ENCODE measurements at places on chromosomes 2 and 18.

DNA sequence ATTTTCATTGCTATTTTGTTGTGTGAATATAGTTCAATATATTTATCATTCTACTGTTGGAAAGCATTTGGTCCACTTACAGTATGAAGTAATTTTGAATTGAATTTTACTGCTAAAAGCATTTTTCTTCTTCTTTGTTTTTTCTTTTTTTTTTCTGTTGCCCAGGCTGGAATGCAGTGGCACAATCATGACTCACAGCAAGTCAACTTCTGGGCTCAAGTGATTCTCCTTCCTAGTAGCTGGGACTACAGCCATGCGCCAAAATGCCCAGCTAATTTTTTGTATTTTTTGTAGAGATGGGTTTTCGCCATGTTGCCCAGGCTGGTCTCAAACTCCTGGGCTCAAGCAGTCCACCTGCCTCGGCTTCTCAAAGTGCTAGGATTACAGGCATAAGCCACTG, 2.4 kb upstream of the ETAA1 start:
- peak; percentile 42 for DNase-seq

DNA sequence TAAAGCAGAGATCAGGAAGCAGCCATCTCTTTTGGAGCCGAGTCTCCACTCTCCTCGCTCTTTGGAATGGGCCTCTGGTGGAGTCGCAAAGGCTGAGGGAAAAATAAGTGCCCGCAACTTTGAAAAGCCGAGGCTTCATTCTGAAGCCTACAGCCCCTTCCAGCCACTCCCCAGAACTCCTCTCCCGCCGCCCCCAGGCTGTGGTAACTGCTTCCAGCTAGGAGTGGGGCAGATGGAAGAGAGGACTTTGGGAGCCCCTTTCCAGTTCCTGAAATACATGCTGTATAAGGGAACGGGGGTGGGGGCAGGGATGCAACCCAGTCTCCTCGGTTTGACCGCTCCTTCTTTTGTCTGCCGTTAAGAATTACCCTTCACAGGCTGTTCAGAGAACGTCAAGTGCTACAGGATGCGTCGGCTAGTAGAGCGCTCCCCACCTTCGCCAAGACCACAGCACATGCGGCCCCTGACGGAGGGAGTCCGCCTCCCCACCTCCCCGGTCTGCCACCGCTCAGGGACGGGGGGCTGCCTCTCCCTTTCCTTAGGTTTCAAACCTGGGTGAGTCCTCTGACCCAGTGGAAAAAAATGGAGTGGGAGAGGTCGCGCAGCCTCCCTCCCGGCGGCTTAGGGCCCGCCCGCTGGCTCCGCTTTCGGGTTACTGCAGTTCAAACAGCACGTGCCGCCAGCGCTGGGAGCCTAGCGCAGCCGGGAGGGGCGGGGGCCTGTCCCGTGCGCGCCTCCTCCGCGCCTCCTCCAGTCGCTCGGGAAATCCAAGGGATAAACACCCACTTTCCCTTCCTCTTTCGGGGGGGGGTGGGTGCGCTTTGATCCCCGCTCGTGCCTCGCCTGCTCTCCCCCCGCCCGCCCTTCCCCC, 4.9 kb downstream of the CYP26B1 start:
- DNase-seq: no peak

DNA sequence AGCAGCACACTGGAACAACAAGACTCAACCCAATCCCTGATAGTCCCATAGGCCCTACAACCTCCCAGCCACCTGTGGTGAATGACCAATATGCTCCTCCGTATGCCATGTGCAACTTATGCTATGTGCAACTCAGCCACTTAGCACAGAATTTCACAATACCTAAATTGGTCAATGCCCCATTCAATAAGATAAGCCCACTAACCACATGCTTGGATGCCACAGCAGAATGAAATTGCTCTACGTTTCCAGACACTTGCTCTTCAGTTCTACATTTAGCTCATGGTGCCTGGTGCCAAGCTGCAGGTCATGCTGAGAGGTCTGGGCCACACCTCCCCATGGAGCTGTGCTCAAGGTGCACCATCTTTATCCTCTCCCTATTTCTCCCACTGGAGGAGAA, 159.8 kb downstream of the EN1 start:
- no peak for DNase-seq

DNA sequence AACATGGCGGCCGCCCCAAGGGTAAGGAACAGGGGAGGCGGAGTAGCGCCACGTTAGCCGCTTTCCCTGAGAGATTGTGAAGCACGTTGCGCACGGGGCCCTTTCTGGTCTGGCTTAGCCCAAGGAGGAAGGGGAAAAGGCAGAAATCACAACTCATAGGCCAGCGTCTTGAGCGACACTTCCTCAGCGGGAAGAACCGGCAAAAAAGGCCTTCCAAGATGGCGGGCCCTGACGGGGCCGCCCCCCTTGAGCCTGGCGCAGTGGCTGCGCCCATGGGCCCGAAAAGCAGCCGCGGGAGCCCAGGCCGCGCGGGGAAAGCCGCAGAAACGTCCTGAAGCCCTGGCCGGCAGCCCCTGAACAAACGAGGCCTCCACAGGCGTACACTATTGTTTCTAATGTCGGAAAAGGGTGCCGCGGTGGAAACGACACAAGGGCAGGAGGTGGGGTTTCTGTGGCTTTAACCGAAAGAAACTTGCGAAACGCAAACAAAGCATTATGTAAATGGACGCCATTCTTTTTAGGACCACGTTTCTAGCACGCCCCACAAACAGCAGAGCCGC, 919 bp upstream of the PCBP1 start:
- DNase-seq: peak; percentile 67

- no peak for DNase-seq
Measured at GRCh38 chr2:72010647-72011369, 136.9 kb downstream of the CYP26B1 start.

DNA sequence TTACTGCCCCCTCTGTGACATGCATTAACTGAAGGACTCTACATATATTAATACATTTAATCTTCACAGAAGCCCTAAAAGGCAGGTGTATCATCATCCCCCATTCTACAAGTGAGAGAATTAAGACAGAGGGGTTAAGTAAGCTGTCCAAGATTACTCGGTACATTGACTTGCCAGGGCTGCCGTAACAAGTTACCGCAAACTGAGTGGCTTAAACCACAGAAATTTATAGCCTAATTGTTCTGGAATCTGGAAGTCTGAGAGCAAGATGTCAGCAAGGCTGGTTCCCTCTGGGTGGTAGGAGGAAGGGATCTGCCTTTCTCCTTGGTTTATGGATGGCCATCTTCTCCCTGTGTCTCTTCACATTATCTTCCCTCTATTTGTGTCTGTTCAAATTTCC, 605.5 kb downstream of the EPHA4 start:
- peak; percentile 24 for DNase-seq

DNA sequence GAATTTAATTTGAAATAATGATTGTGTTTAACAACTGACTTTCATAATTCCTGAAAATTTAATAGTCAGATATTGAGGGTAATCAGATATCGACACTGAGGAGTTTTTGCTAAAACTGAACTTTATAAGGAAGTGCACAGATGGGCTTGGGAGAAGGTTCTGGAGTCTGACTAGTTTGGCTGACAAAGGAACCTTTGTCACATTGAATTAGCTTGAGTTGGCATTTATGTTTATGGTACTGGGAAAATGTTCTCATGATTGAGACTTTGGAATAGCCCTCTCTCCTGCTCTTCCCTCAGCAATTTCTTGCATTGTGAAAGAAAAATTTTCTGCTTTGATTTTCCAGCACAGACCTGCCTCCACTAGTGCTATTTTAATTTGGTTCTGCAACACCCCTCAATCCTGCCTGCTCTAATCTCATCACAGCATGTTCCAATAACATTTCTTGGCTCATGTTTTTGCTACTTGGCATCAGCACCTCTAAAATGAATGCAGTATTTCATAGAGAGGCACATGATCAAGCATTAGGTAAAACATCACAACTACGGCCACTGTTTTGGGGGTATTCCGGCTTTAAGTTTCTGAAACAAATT, 133.9 kb upstream of the FSHR start:
- no peak for DNase-seq

DNA sequence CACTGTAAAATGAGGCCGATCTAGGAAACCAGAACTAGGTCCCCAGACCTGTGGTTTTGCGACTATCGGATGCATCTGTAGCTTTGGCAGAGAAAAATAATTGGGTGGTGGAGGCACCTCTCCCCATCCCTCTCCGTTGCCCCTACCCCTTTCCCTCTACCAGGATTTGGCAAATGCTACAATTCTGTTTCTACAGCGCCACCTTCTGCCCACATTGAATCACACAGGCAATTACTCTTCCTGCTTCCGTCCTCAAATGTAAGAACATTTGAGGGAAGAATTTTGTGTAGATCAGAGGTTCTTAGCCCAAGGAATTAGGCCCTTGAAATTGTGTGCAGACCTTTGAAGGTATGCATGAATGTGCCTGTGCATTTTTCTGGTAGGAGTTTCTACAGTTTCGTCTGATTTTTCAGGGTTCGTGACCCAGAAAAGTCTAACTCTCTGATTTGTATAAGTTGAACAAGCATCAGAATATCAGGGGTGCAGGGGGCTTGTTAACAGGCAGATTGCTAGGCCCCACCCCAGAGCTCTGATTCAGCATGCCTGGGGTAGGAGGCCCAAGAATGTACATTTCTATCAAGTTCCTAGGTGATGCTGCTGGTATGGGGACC, 11.2 kb downstream of the ATP6V1B1 start:
- peak; percentile 79 for DNase-seq

DNA sequence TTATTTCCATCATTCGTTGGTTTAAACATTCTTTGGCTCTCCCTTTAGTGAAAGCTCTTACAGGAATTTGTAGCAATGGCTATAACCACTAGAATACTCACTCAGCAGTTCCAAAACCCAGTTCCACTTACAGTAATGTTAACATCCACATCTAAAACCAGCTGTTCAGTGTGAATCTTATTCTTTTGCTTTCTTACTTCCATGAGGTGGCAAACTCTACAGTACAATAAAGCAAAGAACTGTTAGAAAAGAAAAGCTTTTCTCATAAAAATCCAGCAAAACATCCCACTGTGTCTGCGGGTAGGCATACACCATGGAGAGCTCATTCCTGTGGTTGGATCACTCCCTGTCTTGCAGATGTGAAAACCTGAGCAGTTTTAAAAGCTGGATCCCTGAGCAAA, 147.1 kb downstream of the ARHGAP28 start:
- DNase-seq: no peak

- DNase-seq: no peak
Measured at GRCh38 chr2:75379476-75380210, 180.3 kb upstream of the TACR1 start.

DNA sequence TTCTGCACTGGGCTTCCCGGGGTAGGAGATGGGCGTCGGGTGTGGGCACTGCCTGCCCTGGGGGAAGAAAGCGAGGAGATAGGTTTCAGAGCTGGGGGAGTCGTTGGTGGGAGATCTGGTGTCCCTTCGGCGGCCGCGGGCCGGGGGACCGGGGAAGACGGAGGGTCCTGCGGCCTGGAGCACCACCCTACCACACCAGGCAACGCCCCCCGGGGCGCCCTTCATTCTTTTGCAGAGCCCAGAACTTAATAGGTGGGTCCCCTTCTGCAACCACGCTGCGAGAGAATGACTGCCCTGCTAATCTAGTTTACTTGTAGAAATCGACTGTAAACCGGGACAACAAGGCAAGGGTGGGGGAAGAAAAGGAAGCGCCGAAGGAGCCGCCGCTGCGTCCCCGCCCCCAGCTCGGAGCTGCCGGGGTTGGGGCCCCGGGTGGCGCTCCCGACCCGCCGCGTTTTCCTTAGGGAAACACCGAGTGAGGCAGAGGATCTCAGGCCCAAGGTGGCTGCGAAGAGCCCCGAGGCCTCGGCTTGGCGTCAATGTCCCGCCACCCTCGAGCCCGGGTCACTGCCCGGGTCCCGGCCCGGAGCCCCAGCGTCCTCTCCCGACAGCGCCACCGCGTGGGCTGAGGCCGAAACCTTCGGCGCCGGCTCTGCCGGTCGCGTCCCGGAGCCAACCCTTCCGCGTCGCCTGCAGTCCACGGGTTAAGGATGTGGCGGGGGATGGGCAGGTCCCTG, 5.4 kb upstream of the SATB2 start:
- DNase-seq: peak; percentile 78

DNA sequence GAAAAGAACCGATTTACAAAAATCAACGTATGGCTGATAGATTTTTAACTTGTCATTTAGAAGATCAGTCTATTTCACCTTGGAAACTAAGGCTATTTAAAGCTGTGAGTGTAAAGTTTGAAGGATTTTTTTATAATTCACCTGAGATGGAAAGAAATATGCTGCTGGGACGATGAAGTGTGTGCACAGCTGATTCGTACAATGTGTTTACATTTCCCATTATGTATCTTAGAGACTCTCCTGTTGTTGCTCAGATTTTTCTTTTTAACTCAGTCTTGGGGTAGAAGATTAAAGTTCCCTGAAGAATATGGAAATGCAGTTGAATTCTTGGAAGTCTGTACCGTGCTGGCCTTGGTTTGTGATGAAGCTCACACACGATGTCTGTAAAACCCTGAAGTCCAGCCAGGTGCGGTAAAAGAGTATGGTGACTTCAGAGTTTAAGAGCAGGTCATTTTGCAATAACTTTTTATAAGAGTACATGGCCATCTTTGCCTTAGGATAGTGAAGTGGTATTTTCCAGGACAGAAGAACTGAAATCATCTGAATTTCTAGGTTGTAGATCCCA, 250.1 kb downstream of the PRKCE start:
- DNase-seq: no peak

GRCh38 chr2:241833101-241833663, 24.2 kb downstream of the NEU4 start:
- DNase-seq: no peak

- no peak for DNase-seq
Measured at GRCh38 chr2:223602972-223603371, 811 bp upstream of the SCG2 start.

GRCh38 chr2:118823633-118824032, 23.8 kb downstream of the EN1 start:
- DNase-seq: no peak

DNA sequence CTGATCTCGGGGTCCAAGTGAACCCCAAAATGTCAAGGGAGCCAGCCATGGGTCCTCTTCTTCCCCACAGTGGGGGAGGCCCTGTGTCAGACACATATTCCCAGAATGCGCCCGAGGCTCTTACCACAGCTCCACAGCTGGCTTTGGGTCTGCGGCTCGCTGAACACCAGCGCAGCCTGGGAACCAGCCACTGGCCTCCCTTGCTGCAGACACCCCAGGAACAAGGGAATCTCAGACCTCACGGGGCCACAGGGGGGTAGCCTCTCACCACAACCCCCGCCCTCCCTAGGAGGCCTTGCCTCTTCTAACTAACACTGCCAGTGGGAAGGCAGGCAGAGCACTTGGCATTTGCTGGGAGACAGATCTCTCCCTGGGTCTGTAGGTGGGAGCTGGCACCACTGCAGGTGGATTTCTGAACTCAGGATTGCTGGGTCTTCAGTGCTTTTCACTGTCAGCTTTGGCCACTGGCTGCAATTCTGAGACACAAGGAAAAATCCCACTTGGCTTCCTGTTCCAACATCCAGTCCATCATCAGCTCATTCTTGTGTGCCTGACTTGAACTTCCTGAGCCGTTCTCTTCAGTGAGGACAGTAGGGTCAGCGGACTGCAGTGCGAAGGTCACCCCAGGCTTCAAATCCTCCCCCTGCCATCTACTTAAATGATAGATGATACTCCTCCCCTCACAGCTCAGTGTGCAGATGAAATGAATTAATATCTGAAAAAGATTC, 128.7 kb downstream of the CAPN13 start:
- DNase-seq: no peak

GRCh38 chr2:162484551-162484950, 140.6 kb downstream of the GCA start:
- DNase-seq: no peak

- peak; percentile 42 for DNase-seq
Measured at GRCh38 chr2:196677404-196677803, 37.9 kb downstream of the CCDC150 start.

- no peak for DNase-seq
Measured at GRCh38 chr2:4973973-4974372, 718.2 kb upstream of the SOX11 start.

Data from RKO (cell line).